Suppressor macrophage treated with lipopolysaccharide for 1 hour (primary cell): ENCODE measurements at places on chromosomes 1 and 21.

DNA sequence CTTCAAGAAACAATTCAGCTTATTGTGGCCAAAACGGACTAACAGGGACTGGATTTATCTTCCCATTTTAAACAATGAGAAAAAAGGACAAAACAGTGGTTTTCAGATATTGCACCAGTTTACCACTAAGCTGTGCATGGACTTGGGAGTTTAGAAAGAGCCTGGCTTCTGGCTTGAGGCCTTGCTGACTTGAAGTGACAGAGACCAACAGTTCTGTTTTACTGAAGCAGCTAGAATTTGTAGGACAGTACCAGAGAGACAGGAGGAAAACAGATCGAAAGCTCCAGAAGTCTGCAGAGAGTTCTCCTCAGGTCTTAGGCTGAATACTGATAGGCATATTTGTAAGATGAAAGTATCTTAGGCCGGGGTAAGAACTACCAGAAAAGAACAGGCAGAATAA lies 20.5 kb downstream of the FCRL4 start:
- DNase-seq, result no peak

DNA sequence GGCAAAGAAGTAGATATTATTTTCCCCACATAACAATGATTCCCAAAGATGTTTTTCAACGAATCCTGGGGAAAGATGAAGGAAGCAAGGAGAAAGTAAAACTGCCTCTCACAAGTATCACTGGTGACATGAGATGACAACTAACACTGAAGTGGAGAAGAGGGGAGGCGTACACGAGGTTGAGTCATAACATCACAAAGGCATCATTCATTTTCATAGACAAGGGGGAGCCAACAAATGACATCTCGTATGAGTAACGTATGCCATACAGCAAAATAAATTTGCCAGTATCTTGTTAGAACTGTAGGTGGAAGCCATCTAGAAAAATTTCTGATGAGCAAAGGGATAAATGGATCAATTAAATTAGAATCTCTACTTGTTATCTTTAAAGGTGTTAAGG lies 56.6 kb downstream of the ATP1B1 start:
- DNase-seq, result no peak

DNA sequence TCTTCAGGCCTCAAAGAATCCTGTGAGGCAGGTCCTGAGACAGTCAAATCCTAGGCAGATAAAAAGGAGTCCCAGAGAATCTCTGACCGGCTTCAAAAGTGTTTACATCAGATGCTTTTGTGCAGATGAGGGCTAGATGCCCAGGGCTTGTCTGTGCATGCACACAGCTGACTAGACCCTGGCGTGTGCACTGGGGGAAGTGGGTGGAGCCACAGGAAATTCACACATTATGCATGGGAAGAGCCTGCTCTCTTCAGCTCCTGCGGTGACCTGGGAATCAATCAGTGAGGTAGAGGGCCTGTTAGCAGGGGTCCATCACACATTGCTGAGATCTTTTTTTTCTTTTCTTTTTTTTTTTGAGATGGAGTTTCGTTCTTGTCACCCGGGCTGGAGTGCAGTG lies 36.6 kb upstream of the NHLH2 start:
- no peak for DNase-seq

DNA sequence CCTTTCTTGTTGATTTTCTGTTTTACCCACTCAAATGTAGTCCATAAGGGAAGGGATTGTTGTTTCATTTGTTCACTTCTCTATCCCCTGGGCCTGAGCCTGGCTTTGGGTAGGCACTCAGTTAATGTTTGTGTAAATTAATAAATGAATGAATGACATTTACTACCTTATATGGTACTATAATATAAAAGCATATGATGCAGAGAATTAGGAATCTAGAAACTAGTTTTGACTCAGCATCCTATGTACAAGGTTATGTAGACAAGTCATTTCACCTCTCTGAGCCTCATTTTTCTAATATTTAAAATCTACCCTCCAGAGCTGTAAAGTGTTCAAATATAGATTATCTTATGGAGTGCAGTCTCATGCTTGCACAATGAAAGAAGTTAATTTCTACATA lies 68.9 kb upstream of the S1PR1 start:
- no peak for DNase-seq

DNA sequence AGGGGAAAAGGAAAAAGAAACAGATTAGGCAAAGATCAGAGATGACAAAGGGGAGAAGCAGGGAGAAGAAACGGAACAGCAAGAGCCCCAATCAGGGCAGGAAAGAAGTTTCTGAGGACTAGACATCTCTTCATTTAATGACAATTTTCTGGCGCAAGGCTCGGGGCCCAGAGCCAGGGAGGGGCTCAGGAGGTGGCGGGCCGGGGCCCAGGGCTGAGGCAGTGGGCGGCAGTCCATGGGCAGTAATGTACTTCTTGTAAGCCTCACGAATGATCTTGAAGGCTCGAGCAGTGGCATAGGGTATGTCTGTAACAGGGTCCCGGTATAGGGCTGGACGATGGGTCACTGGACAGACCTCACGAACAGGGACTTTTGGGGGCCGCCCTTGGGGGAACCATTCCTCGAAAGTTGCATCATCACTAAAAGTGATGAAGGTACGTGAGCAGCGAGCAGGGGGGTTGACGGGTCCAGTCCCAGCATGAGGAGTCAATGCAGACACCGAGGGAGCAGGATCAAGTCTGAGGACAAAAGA lies 799 bp upstream of the TMOD4 start:
- no peak for DNase-seq

DNA sequence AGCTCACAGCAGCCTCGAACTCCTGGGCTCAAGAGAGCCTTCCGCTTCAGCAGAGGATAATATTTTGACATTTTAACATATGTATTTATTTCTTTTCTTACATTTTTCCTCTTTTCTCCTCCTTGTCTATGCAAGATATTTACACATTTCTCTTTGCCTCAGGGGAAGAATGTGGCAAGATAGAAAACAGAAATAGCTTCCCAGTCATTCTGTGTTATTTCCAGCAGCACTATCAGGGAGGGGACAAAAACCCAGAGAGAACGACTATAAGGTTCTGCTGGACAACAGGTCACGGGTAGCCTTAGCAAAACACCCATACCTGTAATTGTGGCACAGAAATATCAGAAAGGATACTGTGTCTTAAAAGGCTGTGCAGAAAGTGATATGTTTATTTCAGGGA lies 7.9 kb downstream of the CD1D start:
- DNase-seq, result no peak

GRCh38 chr1:39021426-39021825 lies 4.7 kb upstream of the NDUFS5 start:
- no peak for DNase-seq
